ENCODE measurements at places on chromosomes 16 and 17.

DNA sequence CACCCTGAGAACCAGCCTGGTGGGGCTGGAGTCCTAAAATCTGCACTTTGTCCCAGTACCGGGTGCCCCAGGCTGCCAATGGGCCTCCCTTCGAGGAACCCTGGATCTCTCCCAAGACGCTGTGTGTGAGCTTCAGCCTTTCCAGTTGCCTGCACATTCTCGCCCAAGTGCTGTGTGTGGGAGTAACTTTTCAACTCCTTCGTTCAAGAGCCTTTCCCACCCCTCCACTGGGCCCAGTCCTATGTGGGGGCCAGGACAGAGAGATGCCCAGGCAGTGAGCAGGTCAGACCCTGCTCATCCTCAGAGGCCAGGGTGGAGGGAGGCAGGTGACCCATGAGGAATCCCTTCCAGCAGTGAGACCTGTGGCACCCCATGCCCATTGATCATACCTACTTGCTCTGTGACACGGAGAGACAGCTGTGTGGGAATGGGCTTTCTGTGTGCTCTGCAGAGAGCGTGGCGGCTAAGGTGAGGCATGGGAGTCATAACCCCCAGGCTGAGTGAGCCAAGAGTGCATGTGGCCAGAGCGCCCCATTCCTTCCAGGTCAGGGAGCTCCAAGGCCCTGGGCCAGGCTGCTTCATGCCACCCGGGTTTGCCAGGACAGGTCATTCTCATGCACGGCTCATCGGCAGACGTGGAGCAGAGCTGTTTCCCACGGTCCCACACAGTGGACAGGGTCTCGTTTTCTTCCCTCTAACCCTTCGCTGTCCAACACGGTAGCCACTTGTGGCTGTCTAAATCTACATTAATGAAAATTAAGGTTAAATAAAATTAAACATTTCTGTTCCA is 154.4 kb downstream of the CLEC16A start:
- DNase-seq = no peak

GRCh38 chr16:10088380-10088793 is 93.8 kb downstream of the GRIN2A start:
- DNase-seq = no peak

DNA sequence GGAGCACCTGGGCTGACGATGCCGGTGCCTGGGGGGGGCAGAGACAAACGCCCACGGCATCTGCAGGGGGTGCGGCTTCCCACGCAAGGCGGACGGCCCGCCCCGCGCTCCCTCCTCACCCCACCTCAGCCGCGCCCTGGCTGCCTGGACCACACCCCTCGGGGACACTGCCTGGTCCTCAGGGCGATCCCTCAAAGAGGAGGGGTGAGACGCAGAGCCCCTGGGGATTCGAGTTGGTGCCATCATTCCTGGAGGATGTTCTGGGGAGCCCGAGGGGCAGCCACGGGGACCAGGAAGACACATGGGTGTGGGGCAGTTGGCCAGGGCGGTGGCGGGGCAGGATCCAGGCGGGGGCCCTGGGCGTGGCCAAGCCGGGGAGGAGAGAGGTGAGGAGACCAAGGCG is 3.9 kb downstream of the IGFALS start:
- no peak for DNase-seq

- peak; percentile 73 for DNase-seq
These were observed 14.3 kb downstream of the PRCD start for GRCh38 chr17:76554131-76554530.

DNA sequence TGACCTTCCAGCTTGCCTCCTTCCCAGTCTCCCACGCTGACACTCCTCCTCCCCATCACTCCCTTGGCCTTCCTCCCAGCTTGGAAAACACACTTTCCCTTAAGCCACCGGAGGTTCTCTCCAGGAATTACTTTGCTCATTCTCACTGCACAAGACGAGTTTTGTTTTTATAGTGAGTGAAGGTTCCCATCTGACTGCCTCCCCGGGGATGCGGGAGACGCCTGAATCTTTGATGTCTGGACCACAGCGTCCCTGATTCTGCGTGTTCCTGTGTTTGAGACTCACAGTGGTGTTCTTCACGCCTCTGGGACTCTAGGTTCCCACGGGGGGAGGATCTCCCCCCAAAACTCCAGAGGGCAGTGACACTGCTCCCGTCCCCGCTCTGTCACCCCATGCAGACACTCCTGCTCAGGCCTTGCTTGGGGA is 2.0 kb downstream of the DNAI2 start:
- DNase-seq = no peak

- DNase-seq = no peak
These were observed 132.3 kb upstream of the CDH11 start for GRCh38 chr16:65254144-65254543.

- DNase-seq = no peak
These were observed 22.8 kb downstream of the LASP1 start for GRCh38 chr17:38892620-38893019.
